Tongue (tissue), 3 donors: ENCODE measurements at places on chromosomes 1 and 21. TPM values are rescaled to one million over a fixed set of nuclear protein-coding genes. Genes with fewer than 3 reads are reported as not detected.

Gene KANK4
- total RNA-seq: 16.1 TPM

Gene PTGFRN
- total RNA-seq: 112 TPM

GRCh38 chr1:165116732-165117131 is 239.8 kb downstream of the LMX1A start:
- DNase-seq: no peak

Gene NBPF6
- not detected for total RNA-seq

Gene CD1E
- total RNA-seq: not detected
